Foreskin keratinocyte (primary cell): ENCODE measurements at places on chromosomes 7 and 10. TPM values are rescaled to one million over a fixed set of nuclear protein-coding genes. Genes with fewer than 3 reads are reported as not detected.

GRCh38 chr10:108348215-108348614, 1183.7 kb upstream of the SORCS1 start:
- DNase-seq, result no peak

GRCh38 chr7:24574386-24574785, 1.1 kb downstream of the PALS2 start:
- DNase-seq, result no peak

CCL26 gene
- total RNA-seq, result not detected in 2 replicates

DNA sequence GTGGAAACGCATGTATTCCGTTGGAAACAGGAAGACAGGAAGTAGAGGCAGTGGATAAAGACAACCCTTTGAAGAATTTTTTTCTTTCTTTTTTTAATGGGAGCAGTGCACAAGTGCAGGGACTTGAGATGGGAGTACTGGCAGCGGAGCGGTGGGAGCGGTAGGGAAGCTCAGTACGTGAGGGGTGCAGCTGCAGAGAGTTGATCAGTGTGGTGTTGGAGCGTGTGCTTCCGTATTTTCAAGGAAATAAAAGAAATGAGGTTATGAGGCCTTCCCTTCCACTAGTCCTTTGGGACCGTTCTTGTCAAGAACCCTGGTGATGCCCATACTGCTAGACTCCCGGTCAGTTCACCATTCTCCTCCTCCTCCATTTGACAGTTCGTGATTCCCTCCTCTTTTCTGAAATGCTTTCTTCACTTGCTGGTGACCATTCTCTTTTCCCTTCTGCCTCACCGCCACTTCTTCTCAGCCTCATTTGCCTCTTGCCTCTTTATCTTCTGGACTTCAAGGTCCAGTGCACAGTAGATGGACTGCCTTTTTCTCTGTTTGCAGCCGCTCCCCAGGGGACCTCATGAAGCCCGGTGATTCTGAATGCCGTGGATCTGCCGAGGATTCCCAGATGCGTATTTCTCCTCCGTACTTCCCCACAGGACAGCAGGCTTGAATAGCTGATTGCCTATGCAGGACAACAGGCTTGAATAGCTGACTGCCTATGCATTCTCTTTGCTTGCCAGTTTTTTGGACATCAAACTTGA, 39.1 kb upstream of the TMEM236 start:
- no peak for DNase-seq

DNA sequence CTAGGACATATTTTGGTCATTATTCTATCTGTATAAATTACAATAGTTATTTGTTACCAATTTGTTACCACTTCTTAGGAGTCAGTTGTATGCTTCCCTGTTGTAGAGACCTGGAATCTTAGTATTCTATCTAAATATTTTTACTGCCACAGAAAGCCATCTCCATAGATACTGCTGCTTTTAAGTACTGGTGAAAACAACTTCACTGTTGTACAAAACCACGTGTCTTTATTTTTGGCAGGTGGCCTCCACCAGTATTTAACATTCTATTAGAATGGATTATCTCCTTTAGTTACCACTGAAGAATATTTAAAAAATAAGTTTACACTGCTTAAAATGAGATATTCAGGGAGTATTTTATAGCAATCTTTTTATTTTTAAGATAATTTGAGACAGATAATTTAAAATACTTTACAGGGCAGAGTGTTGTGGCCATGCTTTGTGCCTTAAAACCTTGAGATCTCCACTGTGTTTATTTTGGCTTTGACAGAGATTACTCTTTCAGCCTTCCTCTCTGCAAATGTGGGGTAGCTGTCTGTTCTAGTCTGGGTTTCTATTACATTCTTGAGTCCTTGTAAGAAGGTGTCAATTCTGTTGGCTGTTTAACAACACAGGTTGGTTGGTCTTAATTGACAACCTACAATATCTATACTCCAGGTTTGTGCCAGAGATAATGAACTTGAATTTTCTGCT, 185.6 kb downstream of the LRRC4 start:
- no peak for DNase-seq

CARD11 gene
- 22.3 and 27.7 TPM in 2 replicates for total RNA-seq

AKR1C4 gene
- not detected in 2 replicates for total RNA-seq

DNA sequence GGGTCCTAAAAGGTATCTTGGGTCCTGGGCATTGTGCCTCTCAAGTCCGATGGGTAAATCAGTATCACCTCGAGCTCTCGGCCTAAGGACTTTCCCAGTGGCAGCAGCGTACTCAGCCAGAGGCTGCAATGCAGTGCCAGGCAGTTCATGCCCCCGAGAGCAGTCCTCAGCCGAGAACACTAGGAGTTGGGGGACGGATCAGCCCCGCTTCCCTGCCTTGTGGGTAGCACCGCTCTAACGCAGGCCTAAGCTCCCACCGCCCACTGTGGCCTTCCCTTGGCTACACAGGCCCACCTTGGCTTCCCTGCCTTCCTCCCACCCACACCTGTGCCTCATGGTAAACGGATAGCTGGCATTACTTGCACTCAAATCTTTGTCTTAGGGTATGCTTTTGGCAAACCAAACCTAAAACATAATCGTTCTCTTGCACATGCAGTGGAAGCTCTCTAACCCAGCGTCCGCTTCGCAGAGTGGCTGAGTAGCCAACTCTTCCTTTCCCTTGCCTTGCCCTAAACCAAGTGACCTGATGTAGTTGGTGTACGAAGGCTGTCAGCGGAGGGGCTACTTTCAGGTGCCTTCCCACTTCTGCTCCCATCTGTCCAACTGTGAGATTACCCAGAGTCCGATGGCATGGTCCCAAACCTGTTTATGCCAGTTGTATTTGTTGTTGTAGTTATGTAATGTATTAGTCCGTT, 73.2 kb upstream of the CHST15 start:
- DNase-seq, result no peak

- no peak for DNase-seq
Measured at GRCh38 chr7:151085691-151086620, at the start of gene AGAP3. Gene AGAP3, plus strand, starts transcription at chr7:151086475. Its CDS starts 267 bp downstream, at chr7:151086742.

ACTR3C gene
- 2.8 and 2.9 TPM in 2 replicates for total RNA-seq

DNA sequence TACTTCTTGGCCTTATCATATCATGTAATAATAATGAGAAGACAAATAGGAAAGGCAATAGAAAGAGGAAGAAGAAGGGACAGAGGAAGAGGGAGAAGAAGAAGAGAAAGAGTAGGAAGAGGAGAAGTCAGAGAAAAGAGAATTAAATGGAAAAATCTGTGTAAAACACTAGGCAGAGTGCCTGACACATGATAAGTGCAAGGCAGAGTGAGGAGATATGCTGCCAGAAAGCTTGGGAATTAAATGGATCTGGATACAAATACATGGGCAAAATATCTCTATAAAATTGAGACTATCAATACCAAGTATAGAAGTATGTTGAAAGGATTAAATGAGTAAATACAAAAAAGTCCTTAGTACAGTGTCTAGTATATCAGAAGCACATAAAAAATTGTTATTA, 124.8 kb downstream of the CACNA2D1 start:
- DNase-seq, result no peak

DNA sequence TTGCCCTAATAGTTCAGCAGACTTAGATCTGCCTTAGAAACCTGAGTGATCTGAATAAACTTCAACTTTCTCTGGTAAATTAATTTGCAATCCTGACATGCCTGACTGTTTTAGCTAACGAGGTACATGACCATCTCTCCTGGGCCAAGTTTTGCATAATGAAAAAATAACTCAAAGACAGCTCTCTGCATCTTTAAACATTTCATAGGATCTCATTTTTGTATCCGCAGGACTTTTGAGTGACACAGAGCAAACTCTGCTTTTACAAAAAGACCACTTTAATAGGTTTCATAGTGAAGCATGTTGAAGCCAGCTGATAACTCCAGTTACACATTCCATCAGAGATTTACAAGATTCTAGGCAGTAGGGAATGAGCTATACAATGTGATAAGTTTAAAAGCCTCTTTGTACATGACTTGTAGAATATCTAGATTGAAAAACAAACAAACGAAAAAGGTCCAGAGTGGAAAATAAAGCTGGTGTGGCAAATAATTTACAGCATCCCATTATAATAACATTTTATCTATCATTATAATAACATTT, 2.1 kb downstream of the PRKG1 start:
- no peak for DNase-seq
